ENCODE measurements at places on chromosomes 11 and 22.

DNA sequence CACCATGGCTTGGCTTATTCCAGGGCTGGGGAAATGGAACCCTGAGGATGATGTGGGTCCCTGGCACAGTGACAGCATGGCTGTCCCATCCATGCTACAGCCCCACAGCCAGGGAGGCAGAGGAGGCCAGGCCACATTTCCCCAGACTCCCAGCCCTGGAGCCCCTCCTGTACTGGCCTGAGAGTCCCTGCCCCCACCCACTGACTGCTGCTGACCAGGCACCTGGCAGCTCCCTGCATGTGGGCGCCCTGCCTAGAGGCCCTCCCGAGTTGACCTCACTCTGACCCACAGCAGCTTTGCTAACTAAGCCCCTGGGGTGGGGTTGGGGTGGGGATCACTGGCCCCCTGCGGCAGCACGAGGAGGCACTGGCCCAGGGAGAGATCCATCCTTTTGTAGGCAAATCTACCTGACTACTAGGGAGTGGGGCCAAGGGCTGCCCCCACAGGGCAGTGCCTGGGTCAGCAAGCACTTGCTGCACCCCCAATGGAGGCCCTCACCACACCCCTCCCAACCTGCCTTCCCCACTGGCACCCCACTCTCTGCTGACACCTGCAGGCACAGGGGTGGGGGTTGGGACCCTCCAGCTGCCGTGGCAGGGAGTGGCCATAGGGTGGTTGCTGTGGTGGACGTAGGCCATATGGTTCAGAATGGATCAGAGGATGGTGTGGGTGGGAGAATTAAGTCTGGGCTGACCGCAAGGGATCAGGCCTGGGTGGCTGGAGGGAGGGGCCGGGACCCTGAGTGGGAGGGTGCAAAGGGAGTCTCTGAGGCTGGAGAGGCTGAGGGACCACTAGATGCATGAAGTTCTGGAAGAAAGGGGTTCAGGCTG is 17.4 kb downstream of the ARVCF start:
- no peak for DNase-seq

DNA sequence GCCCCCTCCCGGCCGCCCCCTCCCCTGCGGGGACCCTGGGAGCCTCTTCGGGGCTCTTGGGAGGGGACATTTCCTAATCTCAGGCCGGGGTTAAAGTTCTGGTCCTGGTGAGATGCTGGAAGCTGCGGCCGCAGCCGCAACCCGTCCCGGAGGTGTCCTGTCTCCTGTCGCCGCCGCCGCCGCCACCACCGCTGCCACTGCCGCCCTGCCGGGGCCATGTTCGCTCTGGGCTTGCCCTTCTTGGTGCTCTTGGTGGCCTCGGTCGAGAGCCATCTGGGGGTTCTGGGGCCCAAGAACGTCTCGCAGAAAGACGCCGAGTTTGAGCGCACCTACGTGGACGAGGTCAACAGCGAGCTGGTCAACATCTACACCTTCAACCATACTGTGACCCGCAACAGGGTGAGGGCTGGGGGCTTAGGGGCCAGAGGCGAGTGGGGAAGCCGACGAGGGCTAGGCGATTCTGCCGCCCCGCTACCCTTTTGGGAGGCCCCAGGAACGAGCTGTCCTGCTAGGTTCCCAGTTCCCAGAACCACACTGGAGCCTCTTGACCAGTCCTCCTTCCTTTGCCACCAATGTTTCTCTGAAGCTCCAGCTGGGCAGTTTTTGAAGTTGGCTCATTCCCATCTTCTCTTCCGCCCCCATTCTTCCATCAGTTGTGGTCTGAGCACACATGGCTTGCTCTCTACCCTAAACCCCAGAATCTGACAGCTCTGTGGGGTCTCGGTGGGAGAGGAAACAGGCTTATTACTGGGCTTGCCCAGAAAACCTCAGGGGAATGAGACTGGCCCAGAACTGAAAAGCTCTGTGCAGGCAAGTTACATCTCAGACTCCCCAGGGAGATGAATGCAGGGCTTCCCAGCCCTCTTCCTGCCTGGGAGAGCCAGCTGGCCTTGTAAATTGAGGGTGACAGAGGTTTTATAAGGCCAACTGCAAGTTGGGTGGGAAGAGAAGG is 781 bp downstream of the SIDT2 start:
- peak; percentile 26 for DNase-seq

- peak; percentile 55 for DNase-seq
These were observed 752 bp downstream of the POU2AF1 start for GRCh38 chr11:111378185-111378860.

GRCh38 chr11:94077552-94078293 is 50.9 kb upstream of the PANX1 start:
- DNase-seq, result no peak

- DNase-seq, result no peak
These were observed 6.6 kb downstream of the SERHL2 start for GRCh38 chr22:42560381-42560780.

GRCh38 chr22:41929418-41929810 is 2.8 kb upstream of the TNFRSF13C start:
- DNase-seq, result no peak

- no peak for DNase-seq
These were observed 192.3 kb upstream of the CADM1 start for GRCh38 chr11:115696563-115696962.

DNA sequence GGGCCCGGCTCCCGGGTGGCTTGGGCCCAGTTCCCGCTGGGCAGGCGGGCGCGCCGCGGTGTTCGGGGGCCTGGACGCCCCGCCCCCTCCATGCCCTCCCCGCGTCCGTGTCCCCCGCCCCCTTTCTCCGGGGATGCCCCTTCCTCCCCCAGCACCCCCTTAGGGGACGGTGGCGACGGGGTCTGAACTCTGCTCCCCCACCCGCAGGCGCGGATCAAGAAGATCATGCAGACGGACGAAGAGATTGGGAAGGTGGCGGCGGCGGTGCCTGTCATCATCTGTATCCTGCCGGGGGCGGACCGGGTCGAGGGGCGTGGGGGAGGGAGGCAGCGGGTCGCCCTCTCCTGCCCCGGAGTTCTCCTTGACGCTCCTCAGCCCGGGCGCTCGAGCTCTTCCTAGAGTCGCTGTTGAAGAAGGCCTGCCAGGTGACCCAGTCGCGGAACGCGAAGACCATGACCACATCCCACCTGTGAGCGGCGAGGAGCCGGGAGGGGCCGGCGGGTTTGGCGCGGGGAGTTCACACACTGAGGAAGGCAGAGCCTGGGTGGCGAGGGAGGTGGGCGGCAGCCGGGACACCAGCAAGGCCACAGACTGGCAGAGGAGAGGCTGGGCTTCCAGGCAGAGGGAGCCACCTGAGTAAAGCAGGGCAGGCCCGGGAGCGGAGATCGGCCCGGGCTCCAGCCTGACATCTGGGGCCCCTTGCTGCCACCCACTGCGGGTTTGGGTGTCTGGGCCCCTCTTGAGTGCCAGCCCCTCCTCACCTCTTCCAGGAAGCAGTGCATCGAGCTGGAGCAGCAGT is 546 bp downstream of the DRAP1 start:
- peak; percentile 41 for DNase-seq

DNA sequence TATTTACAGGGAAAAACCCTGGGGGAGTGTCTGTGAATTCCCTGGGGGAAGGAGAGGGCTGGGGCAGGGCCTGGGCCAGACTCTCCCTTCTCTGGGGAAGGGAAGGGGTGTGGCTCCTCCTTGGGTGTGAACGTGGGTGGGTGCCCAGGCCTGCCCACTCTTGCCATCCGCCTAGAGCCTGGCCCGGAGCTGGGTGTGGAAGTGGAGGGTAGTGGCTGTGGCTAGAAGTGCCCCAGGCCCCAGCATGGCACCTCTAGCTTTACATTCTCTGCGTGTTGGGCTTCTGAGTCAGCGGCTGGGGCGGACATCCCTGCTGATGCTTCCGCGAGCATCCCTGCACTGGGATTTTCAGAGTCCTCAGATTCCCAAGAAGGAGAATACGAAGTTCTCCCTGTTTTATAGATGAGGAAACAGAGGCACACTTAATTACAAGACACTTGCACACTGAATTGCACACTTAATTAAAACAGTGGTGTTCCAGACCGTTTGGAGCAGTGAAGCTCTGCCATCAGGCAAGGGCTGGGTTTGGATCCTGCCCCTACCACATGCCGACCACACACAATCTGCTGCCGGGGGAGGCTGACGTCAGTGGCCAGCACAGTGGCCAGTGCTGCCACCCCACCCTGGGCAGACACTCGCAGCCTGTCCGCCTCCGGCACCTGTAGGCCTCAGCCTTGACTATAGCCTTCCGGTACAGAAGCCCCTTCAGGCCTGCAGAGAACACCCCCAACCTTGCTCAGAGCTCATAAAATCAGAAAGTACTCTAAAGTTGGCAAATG is 7.6 kb downstream of the BAD start:
- DNase-seq, result peak; percentile 0

DNA sequence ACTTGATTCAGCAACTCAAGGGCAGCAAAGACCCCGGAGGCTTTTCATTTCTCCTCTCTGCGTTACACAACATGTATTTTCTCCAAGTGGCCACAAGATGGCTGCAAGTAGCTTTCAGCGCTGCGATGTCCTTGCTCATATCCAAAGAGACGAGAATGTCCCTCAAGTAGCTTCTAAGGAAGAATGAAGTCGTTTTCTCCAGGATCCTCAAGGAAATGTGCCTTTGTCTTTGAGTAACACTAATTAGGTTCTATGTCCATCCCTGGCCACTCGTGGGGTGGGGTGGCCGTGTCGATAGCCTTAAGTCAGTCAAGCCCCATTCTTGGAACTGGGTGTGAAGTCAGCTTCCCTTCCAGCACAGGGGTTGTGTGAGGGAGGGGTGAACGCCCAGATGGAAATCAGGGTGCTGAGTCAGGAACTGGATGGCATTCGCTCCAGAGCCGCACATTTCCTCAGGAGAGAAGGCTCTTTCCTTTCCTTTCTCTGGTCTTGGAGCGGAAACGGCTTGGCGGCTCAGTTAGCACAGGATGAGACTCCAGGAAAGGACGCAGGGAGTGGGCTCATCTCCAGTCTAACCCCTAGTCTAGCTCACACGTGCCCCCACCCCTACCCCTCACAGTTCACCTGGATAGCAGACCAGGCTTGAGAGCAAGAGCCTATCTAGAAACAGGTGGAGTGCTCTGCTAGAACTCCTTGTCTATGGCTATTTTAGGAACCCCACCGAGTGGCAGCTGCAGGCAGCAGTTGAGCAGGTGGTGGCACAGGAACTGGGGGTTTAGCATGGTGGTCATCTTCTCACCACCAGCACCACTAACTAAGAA is 44.3 kb downstream of the NNMT start:
- peak; percentile 89 for DNase-seq

DNA sequence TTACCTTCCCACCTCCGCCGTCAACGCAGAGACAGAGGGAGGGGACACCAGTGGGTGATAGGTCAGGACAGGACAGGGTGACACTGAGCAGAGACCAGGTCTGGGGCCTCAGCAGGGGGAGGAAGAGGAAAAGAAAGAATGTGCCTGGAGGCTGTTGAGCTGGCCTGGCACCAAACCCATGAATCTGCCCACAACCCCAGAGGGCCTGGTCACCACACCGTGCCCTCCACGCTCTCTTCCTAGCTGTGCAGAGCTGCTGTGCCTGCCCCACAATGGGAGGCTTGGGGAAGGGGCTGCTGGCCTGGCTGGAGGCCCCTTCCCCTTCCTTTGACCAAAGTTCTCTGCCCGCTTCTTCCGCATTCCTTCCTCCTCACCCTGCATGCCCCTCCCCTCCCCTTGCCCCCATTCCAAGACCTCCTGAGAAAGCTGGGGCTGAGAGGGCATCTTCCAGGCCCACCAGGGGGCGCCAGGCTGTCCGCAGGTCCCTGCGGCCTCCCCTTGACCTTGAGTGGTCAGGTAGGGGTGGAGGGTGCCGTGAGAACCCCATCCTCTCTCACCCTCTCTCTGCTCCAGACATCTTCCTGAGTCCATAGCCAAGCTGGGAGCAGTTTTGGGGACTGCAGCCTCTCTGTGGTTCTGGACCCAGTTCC is 11.0 kb upstream of the CACNA1I start:
- DNase-seq, result no peak

DNA sequence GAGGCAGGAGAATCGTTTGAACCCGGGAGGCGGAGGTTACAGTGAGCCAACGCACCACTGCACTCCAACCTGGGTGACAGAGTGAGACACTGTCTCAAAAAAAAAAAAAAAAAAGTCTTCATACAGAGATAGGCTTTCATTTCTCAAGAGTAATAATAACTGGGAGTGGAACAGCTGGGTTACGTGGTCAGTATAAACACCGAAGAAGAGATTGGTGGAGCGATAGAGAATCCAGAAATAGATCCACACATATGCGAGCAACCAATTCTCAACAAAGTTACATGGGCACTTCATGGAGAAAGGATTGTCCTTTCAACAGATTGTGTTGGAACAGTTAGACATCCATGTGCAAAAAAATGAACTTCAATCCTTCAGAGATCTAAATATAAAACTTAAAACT is 24.6 kb downstream of the ZBED4 start:
- DNase-seq, result no peak

GRCh38 chr11:106152013-106152412 is 74.6 kb downstream of the AASDHPPT start:
- no peak for DNase-seq

DNA sequence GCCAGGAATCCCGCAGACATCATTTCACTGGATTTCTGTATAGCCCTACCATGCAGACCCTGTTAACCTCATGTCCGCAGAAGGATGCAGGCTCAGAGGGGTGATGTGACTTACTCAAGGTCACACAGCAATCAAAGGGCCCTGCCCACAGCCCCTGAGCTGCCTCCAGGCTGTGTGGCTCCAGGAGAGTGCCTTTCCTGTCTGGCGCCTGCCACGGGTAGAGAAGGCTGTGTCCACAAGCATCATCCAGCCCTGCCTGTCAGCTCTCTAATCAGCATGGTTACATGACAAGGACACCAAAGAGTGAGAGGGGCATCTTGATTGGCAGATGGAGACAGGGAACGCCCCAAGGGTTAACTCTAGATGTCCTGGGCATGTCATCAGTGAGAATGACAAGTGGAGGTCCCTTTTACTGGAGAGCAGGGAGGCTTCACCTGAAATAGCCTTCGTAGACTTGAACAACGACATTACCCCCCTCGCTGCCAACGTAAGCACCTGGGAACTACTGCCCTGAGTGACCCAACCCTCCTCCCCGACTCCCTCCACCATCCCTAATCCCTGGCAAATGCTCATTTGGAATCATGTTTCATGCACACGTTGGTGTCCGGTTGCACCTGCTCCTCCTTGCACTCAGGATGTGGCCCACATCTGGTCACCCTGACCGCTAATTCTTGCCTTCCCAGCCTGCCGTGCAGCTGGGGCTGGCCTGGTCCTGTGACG is 6.9 kb downstream of the FGF19 start:
- no peak for DNase-seq

GRCh38 chr11:119513131-119513805 is 90.3 kb upstream of the THY1 start:
- no peak for DNase-seq

GRCh38 chr22:40176921-40177737 is 596 bp upstream of the TNRC6B start:
- DNase-seq, result peak; percentile 74

DNA sequence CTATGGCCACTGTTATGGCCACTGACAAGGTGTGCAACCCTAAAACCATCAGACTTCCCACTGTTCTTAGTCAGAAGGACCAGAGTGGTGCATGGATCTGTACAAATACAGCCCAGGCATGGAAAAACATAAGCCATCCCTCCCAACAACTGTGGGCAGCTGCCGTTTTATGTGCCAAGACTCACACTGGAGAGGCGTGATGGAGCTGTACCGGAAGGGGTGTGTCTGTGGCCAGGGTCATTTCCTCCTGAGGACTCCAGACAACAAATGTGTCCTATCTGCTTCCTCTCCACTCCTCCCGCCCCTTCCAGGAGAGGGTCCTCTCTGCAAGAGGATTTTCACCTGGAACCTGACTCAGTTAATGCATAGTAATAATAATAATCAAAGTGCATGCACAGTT is 29.5 kb downstream of the KCNJ1 start:
- DNase-seq, result no peak

GRCh38 chr11:103215812-103216211 is 106.6 kb downstream of the DYNC2H1 start:
- no peak for DNase-seq
